Activated T-helper 1 cell treated with anti-CD3 and anti-CD28 coated beads, Interleukin-2, amount 50 U/mL, for 16 hours (primary cell): ENCODE measurements at places on chromosomes 12 and 14.

GRCh38 chr14:64965356-64966000, 6.7 kb downstream of the RAB15 start:
- DNase-seq = no peak

DNA sequence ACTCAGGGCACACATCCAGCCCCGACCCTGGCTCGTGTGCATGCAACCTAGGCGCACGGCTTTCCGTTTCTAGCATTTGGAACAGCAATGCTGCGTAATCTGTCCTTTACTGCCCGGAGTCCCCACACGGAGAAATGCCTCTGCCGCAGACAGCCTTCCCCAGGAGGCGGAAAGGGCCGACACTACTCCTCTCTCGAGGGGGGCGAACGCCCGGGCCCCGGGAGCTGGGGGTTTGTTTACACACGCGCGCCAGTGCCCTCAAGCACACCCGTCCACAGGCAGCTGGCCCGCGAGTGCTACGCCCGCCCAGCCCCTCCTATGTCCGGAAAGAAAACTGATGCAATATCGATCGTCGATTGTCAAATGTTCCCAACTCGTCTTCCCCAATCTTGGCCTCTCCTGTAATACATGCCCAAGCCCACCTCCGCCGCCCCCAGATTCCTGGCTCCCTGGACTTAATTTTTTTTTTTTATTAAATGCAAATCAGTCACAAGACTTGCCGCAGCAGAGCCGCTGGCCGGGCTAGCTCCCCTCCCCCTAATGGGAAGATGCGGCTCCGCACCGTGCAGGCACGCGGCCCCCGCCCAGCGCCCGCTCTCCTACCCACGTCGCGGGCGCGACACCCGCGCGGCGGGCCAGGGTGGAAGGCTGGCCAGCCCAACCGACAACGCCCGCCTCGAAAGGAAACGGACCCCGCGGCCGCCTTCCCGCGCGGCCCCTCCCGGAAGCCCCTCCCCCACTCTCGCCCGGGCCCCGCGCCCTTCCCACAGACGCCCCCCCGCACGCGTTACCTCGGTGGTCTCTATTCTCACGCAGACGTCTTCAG, 642 bp downstream of the SLC38A2 start:
- peak; percentile 25 for DNase-seq

GRCh38 chr12:20653871-20654270, 41.3 kb upstream of the SLCO1C1 start:
- no peak for DNase-seq

DNA sequence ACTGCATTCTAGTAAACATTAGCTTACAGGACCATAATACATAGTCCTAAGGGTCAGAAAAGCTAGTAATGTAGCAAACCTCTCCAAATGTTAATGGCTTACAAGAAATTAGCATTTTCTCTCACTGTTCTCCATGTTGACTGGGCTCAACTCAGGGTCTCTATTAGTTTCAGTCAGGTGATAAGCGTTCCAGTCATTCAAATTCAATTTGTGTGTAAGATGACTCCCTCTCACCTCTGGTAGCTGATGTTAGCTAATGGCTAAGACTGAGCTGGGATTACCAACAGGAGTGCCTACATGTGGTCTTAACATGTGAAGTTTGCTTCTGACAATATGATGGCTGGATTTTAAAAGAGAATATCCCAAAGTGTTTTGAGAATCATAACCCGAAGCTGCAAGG, 630.5 kb upstream of the USP15 start:
- DNase-seq = no peak

DNA sequence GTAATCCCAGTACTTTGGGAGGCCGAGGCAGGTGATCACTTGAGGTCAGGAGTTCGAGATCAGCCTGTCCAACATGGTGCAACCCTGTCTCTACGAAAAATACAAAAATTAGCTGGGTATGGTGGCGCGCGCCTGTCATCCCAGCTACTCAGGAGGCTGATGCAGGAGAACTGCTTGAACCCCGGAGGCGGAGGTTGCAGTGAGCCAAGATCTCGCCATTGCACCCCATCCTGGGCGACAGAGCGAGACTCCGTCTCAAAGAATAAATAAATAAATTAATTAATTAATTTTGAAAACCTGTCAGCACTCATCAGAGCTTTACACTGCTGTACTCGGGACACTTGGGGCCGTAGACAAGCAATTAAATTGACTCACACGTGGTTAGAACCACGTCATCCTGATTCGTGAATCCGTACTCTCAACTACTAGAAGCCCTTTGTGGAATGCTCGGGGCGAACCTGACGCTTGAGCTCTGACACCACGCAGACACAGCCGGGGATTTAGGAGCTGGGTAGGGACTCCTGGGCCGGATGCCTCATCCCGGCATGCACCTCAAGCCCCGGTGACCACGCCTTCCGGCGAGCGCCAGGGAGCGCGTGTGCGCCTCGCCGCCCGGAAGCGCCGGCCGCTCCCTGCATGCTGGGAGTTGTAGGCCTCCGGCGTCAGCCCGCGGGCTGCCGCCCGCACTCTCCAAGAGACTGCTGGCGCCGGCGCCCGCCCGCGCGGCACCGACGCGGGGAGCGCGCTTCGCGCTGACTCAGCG, at the start of gene XPOT:
XPOT (plus strand) TSS at position 686 of the 763 bp plus-strand sequence. CDS start 5,644 bp downstream, outside the sequence.
- DNase-seq = peak; percentile 80

- DNase-seq = no peak
These were observed 99.8 kb upstream of the DIO2 start for GRCh38 chr14:80310938-80311750.
